ENCODE measurements at places on chromosomes 11 and 22.
A peak's percentile ranks its signal among the peaks of the same experiment; 100 is the strongest.

DNA sequence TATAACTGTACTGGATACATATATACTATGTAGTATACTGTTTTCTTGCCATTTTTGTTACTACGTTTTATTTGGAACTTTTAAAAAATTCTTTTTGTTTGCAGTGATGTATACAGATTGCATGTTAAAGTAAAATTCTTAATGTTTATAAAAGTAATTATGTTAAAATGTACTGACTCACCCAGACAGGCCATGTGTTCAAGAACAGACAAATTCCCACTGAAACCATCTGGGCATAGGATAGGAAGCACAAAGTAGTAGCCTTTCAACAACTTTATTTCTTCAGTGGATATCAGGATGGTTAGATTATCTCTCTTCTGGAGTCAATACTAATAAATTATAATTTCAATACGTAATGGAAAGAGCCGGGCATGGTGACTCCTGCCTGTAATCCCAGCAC lies 19.8 kb downstream of the PRMT3 start:
- DNase-seq: no peak

- no peak for DNase-seq
Measured at GRCh38 chr11:47415949-47416472, 7.6 kb downstream of the SLC39A13 start.

- DNase-seq: no peak
Measured at GRCh38 chr11:117973503-117973860, 12.7 kb upstream of the IL10RA start.

GRCh38 chr22:46479046-46479445 lies 58.4 kb downstream of the CELSR1 start:
- no peak for DNase-seq

- DNase-seq: no peak
Measured at GRCh38 chr22:39367035-39367434, 17.2 kb downstream of the SYNGR1 start.

DNA sequence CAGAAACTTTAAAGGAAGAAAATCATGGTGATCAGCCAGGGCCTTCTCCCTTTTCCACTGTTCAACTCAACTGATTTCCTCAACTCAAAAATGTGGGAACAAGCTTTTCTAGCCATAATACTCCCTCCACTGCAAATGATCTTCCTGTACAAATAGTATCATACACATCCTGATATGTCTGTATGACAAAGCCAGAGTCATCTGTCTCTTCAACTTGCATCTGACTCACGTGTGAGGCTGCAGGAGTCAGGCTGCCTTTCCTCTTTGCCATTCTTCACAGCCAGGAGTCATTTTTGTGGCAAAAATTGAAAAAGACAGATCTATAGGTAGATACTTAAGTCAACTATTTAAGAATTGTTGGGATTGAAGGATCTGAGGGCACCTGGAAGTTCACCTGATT lies 13.3 kb downstream of the PATZ1 start:
- DNase-seq: no peak

- DNase-seq: no peak
Measured at GRCh38 chr11:41351825-41352224, 107.6 kb downstream of the LRRC4C start.

GRCh38 chr11:18844753-18845367 lies 53.3 kb upstream of the PTPN5 start:
- DNase-seq: peak; percentile 24

GRCh38 chr22:35678836-35679235 lies 30.6 kb downstream of the APOL6 start:
- DNase-seq: no peak

- no peak for DNase-seq
Measured at GRCh38 chr11:59255281-59255680, 42.6 kb upstream of the MPEG1 start.

- peak; percentile 76 for DNase-seq
Measured at GRCh38 chr22:22753526-22754267, 109.3 kb downstream of the GGTLC2 start.

DNA sequence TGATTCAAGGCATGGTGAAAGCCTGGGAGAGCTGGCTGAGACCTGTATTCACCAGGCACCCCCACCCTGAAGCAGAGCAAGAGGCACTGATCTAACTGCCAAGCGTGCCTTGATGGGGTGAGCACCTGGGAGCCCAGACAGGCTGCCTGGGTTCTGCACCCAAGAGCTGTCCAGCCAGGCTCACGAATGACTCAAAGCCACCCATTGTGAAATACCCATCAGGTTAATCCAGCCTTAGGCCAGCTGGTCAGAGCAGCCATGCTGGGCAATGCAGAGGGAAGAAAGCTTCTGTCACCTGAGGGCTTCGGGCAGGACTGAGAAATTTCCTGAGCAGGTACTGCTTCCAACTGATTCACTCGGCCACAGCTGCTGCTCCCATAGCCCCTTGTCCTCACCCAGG lies 22.1 kb downstream of the THOC5 start:
- DNase-seq: no peak

DNA sequence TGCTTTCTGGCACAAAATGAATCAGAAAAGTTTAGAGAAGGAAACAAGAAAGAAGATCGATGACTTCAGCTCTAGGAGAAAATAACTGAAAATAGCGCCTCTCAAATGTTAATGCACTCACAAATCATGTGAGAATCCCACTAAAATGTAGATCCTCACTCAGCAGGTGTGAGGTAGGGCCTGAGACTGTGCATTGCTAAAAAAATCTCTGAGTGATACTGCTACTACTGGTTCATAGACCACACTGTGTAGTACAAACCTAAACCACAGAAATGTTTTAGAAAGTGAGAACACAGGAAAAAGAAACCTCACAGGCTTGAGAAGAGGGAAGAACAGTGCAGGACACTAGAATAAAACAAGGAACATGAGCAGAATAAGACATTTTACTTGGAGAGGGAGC lies 2.0 kb downstream of the OR8D4 start:
- peak; percentile 14 for DNase-seq

DNA sequence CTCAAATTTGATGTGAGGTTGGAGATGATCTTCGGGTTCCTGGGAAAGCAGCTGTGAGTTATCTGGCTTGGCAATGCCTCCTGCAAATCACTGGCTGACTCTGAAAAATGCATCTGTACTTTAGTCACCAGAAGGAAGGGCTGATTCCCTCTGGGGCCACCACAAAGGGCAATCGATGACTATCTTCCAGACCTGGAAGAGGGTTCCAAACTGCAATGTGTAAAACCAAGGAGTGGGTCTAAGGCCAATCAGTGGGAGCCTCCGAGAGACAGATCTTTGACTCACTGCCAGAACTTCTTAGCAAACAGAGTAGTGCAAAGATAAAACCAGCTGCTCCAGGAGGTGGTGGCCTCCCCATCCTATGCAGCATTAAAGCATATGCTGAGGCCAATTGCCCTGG lies 29.1 kb upstream of the PAK1 start:
- DNase-seq: no peak
